ENCODE measurements at places on chromosomes 11 and 22.

- H3K4me3 ChIP-seq = no peak overlapping the region
- no peak overlapping the region for H3K27ac ChIP-seq
- no peaks in the 10 kb centered on the region for H3K36me3 ChIP-seq
Observed at GRCh38 chr11:134995741-134996140, 583.7 kb upstream of the B3GAT1 start.

DNA sequence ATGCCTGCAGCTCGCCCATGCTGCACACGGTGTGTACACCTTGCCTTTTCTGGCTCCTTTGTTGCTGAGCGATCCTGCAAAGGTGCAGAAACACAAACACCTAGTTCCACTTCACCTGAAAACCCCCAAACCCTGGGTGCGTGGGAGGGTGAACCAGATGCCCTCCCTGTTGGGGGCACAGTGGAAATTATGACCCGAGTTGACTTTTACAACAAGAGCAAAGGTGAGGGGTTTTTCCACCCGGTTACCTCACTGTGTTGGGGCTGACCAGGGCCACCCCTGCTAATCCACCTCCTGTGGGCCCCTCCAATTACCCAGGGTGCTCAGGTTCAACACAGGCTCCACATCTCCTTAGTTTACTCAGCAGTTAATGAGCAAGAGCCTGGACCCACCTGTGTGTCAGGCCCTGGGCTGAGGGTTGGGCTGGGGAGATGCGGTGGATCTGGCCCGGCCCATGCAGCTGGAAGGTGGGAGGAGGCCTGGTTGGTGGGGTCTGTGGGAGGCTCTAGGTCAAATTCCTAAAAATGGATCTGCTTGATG is 42.1 kb downstream of the LRRC32 start:
- peak overlapping the region; percentile 69 for H3K27ac ChIP-seq
- DNase-seq = no peak
- no peaks in the 10 kb centered on the region for H3K36me3 ChIP-seq
- peaks cover 48% of the 10 kb centered on the region for H3K4me1 ChIP-seq
- no peak overlapping the region for H3K4me3 ChIP-seq

DNA sequence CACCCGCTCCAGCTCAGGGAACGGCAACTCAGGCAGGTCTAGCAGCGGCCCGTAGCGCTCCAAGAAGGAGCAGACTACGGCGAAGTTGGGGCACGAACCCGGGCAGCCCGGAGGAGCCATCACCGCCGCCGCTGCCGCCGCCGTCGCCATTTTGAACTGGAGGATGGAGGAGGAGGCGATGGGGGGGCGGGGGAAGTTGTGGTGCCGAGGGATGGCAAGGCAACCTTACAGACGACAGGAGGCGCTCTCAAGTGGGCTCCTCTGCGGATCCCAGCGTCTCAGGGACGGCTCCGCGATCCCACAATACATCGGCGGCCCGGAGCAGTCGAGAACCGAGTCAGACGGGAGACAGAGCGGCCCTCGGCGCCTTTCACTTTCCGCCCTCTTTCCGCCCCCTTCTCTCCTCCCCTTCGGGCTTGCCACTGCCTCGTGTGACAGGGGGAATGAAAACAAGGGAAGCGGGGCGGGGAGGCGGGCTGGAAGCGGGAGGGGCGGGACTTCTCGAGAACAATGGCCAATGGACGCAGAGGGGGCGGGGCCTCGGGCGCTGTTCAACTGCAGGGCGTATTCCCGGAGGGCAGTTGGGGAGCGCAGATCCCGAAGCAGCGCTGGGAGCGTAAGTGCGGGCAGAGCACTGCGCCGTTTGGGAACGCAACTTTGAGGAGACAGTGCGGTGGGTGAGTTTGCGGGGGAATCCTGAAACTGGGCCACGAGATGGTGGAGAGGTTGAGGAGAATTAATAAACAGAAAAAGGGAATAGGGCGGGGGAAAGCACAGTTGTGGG is at the start of the genes AAMDC and RSF1:
Gene AAMDC, plus strand, starts transcription at position 580 of the 784 bp plus-strand sequence. CDS start 21,353 bp downstream, outside the sequence.
Gene RSF1, minus strand, starts transcription at position 158 of the 784 bp plus-strand sequence. Its CDS starts 8 bp downstream, at position 150.
- H3K36me3 ChIP-seq = no peaks in the 10 kb centered on the region
- peak within 1 kb of the TSS; percentile 99 for H3K4me3 ChIP-seq
- no peaks in the 10 kb centered on the region for H3K27me3 ChIP-seq
- H3K4me1 ChIP-seq = peaks cover 52% of the 10 kb centered on the region
- peak within 1 kb of the TSS; percentile 89 for H3K27ac ChIP-seq

DNA sequence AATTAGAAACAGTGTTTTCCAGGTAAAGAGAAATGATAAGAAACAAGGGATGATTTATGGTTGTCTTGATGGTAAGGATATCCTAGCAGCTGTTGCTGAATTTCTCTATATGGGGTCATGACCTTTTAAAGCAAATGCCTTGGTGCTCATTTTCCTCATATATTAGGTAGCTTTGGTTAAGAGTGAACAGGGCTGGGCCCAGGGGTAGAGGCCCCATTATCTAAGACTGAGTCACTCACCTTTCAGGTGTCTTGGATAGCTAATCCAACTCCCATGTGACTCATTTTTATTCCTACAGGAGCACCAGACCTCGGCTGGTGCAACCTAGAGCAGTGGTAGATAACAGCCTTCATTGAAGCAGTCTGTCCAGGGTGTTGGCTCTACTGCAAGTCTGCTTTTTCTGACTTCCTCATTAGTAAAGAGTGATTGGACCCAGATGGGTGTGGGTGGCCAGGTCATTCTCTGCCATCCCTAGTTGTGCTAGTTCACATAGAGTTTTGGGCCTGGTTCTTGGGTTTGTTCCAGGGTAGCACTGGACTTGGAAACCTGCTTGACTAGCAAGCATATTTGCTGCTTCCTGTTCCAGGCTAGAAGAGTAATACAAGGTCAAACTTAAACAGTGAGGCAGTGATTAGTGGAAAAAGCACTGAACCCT is 37.4 kb downstream of the CTNND1 start:
- no peaks in the 10 kb centered on the region for H3K27me3 ChIP-seq
- H3K4me1 ChIP-seq = peaks cover 68% of the 10 kb centered on the region
- H3K27ac ChIP-seq = peak overlapping the region; percentile 79
- H3K4me3 ChIP-seq = no peak overlapping the region

- H3K27ac ChIP-seq = peak overlapping the region; percentile 69
- peaks cover 54% of the 10 kb centered on the region for H3K4me1 ChIP-seq
- H3K27me3 ChIP-seq = no peaks in the 10 kb centered on the region
- no peaks in the 10 kb centered on the region for H3K36me3 ChIP-seq
Observed at GRCh38 chr11:12088531-12088930, 21.9 kb upstream of the MICAL2 start.

GRCh38 chr11:121291896-121292494 is 576 bp upstream of the SC5D start:
- no peak for DNase-seq
- H3K4me1 ChIP-seq = peaks cover 27% of the 10 kb centered on the region
- no peaks in the 10 kb centered on the region for H3K27me3 ChIP-seq
- peak overlapping the region; percentile 74 for H3K4me3 ChIP-seq

GRCh38 chr22:49310354-49310753 is 517.3 kb downstream of the BRD1 start:
- peaks cover 2% of the 10 kb centered on the region for H3K27me3 ChIP-seq
- DNase-seq = peak; percentile 36
- H3K36me3 ChIP-seq = no peaks in the 10 kb centered on the region
- no peak overlapping the region for H3K27ac ChIP-seq
- H3K4me1 ChIP-seq = no peaks in the 10 kb centered on the region

DNA sequence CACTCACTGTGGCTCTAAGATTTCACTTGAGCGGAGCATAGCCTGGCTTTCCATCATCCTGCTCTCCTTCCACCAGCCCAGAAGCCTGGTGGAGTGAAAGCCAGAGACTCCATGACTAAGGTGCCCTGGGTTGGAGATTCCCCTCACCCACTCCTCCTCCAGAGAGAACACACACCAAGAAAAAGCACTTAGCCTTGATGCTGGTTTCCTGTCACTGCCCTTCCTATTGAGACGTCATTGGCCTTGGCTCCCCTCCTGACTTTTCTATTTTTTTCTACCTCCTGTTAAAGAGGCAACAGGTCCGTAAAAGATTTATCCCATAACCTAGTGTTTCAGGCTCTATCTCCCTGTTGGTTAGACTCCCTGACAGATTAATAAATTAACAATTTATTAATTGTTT is 38.5 kb upstream of the APLNR start:
- H3K27me3 ChIP-seq = no peaks in the 10 kb centered on the region
- no peak overlapping the region for H3K27ac ChIP-seq
- DNase-seq = no peak
- no peak overlapping the region for H3K4me3 ChIP-seq
- no peaks in the 10 kb centered on the region for H3K36me3 ChIP-seq
- H3K4me1 ChIP-seq = peaks cover 15% of the 10 kb centered on the region

- H3K27me3 ChIP-seq = no peaks in the 10 kb centered on the region
- DNase-seq = no peak
- H3K4me1 ChIP-seq = no peaks in the 10 kb centered on the region
- no peaks in the 10 kb centered on the region for H3K36me3 ChIP-seq
Observed at GRCh38 chr11:115188188-115188897, 315.9 kb downstream of the CADM1 start.

- no peaks in the 10 kb centered on the region for H3K36me3 ChIP-seq
- peak; percentile 27 for DNase-seq
- H3K27me3 ChIP-seq = no peaks in the 10 kb centered on the region
- no peak overlapping the region for H3K27ac ChIP-seq
- no peak overlapping the region for H3K4me3 ChIP-seq
Observed at GRCh38 chr22:24093855-24094254, 82.8 kb downstream of the CABIN1 start.

All from spleen (tissue), 13 donors.